ENCODE measurements at places on chromosomes 6 and 20.

DNA sequence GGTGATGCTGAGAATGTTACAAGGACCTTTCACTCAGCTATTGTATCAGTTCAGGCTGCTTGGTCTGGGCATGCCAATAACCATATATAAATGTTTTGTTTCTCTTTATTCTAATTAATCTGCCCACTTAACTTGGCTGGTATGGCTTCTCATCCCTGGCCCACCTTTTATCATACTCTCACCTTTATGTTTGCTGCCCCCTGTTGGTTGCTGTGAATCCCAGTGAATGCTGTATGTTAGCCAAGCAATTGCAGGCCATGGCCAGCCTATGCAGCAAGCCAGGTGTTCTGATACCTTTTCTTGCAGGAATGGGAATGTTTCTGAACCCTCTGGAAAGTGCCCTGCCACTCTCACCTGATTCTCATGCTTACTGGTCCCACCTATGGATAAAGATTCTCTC, 54.6 kb downstream of the PCSK2 start:
- no peak for ATAC-seq

GRCh38 chr6:51118792-51119191, 300.1 kb downstream of the TFAP2B start:
- ATAC-seq: peak; percentile 76

DNA sequence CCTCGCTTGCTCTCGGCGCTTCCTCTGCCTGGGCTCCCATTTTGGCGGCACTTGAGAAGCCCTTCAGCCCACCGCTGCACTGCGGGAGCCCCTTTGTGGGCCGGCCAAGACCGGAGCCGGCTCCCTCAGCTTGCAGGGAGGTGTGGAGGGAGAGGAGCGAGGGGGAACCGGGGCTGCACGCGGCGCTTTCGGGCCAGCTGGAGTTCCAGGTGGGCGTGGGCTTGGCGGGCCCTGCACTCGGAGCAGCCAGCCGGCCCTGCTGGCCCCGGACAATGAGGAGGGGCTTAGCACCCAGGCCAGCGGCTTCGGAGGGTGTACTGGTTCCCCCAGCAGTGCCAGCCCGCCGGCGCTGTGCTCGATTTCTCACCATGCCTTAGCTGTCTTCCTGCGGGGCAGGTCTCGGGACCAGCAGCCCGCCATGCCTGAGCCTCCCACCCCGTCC, 10.2 kb upstream of the SRPK1 start:
- ATAC-seq: no peak

GRCh38 chr20:56922497-56922896, 293.4 kb downstream of the TFAP2C start:
- ATAC-seq: no peak

GRCh38 chr20:57481281-57481711, 43.6 kb downstream of the CTCFL start:
- peak; percentile 51 for ATAC-seq
